ENCODE measurements at places on chromosomes 12 and 14. TPM values are rescaled to one million over a fixed set of nuclear protein-coding genes. Genes with fewer than 3 reads are reported as not detected.

- peak; percentile 59 for DNase-seq
These were observed 46.3 kb downstream of the PPHLN1 start for GRCh38 chr12:42372154-42372791.

The PRH2 gene
- total RNA-seq, result not detected

GRCh38 chr12:47887529-47887928 is 17.3 kb downstream of the VDR start:
- no peak for DNase-seq

- no peak for DNase-seq
These were observed 54.9 kb downstream of the VWF start for GRCh38 chr12:6069437-6070093.

GRCh38 chr14:58733451-58734208 is 95.9 kb downstream of the DACT1 start:
- no peak for DNase-seq

Measured in lung (tissue), 17 donors.